SIG-M5 (cell line): ENCODE measurements at places on chromosomes 6 and 20.
A peak's percentile ranks its signal among the peaks of the same experiment; 100 is the strongest.

DNA sequence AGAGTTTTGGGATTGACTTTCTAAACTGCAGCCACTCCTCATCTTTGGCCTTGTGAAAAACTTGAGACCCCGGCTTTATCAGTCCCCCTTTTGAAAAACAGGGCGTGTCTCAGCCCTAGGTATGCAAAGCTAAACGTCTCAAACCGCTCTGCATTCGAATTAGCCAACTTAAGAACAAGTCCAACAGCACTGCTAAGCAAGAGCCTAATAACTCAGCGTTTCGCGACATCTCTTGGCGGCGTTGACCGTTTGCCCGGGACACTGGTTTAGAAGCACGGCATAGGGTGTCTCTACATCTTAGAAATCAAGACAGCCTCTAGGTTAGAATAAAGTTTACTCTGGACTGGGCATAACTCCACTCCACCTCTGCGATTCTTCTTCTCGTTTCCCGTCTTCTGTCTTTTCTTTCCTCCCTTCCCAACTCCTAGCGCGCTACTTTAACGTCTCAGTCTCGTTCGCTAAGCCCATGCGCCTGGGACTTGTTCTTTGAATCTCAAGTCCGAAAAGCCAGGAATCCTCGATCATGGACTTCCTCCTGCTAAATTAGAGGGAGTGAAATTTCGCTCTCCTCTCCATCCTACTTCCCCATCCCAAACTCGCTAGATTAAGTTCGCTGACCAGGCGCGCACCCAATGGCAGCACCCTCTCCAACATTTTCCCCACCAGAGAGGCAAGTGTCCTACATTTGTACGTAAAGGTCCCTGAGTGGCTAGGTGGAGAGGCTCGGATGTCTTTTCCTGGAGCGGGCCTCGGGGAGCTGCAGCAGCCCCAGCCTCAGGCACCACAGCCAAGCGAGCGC is 10.5 kb upstream of the TFAP2A start:
- DNase-seq: no peak

GRCh38 chr6:6870921-6871320 is 236.8 kb upstream of the RREB1 start:
- DNase-seq: peak; percentile 40

GRCh38 chr6:158536891-158537798 is 22.7 kb upstream of the TMEM181 start:
- DNase-seq: no peak

DNA sequence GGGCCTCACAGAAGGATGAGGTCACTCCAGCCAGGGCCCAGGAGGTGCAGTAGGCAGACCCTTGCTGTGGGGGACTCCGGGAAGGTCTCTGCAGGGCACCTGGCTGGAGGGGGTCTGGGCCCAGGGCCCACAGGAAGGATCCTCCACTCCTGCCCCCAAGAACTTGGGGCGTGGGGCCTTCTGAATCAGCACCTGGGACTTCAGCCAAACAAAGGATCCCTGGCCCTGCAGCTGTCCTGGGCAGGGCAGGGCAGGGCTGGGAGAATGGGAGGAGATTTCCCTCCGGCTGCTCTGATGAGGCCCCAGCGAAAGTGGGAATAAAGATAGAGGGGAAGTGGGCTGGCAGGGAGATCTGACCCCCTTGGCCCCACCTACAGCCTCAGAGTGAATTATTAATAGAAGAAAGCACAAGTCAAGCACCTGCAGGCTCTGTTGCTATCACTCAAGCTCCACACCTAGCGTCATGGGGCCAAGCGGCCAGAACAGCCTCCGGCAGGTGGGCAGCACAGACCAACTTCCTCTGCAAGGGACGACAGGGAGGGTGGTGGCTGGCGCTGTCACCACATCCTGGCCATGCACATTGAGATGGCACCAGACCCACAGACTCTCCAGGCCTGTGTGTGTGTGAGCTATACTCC is 61.6 kb upstream of the MRPS10 start:
- no peak for DNase-seq

GRCh38 chr20:31682352-31682751 is 40.3 kb downstream of the BCL2L1 start:
- DNase-seq: no peak
